ENCODE measurements at places on chromosomes 16 and 17.

DNA sequence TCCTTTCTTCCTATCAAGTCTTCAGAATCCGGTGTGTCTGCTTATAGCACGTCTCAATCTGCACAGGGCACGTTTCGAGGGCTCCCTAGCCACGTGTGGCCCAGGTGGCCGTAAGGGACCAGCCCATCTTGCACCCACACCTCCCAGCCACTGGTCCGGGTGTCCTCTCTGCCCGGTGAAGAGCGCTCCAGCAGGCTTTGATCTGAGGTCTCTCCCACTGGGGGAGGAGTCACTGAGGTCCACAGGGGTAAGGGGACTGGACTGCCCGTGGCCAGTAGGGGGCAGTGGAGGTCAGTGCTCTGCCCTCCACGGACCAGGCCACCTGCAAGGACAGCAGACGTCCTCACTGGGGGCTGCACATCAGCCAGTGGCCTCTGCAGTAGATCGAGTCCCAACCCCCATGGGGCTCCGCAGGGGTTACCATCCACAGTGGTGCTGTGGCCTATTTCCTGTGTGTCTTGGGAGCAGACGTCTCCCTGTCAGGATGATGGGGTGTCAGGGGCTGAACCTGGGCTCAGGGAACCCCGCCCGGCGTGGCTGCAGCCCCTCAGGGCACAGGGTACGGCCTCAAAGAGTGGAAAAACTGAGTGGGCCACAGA, 204.1 kb upstream of the CIBAR2 start:
- H3K4me3 ChIP-seq = no peak overlapping the region
- H3K27me3 ChIP-seq = no peaks in the 10 kb centered on the region
- peaks cover 54% of the 10 kb centered on the region for H3K4me1 ChIP-seq
- H3K36me3 ChIP-seq = no peaks in the 10 kb centered on the region
- peak; percentile 70 for DNase-seq

- no peaks in the 10 kb centered on the region for H3K27me3 ChIP-seq
- no peak for DNase-seq
- no peaks in the 10 kb centered on the region for H3K4me1 ChIP-seq
- no peak overlapping the region for H3K4me3 ChIP-seq
Observed at GRCh38 chr16:56337131-56337857, 88.1 kb downstream of the AMFR start.

- no peak for DNase-seq
- no peaks in the 10 kb centered on the region for H3K36me3 ChIP-seq
- no peak overlapping the region for H3K4me3 ChIP-seq
Observed at GRCh38 chr17:60442271-60443173, 20.2 kb downstream of the CHCT1 start.

DNA sequence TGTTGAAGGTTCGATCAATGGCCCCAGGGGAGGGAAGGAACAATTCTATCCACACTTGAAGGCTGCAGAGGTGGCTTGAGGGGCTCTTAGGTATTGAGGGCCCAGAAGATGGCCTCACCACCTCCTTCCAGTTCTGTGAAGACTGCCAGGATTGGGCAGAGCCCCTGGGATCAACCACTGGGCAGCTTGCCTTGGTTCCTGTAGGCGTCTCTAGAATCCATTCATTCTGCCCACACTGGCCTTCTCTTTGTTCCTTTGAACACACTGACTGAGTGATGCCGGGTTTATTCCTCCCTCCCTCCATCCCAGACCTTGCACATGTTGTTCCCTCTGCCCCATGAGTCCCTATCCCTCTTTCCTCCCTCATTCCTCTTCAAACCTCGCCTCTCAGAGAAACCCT, 50.5 kb downstream of the SYT17 start:
- no peak for DNase-seq

DNA sequence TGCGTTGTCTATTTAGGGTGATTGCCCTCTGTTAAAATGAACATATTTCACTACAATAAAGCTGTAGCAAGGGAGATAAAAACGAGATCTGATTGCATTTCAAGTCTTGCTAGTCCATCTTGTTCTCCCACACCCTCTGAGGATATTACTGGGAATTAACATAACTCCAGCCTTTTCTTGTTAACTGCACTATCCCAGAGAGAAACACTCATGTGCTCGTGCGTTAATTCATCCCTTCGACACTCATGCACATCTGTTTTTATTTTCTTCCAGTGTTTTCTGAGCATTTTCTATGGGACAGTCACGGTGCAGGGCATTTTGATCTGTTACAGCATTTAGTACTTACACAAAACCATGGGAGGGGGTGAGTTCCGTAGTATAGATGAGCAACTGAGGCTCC, 202.1 kb downstream of the CYLD start:
- no peak for DNase-seq
- H3K4me1 ChIP-seq = no peaks in the 10 kb centered on the region
- no peaks in the 10 kb centered on the region for H3K27me3 ChIP-seq
- H3K27ac ChIP-seq = no peak overlapping the region
- no peak overlapping the region for H3K4me3 ChIP-seq
- H3K36me3 ChIP-seq = no peaks in the 10 kb centered on the region
